Mammary epithelial cell (primary cell): ENCODE measurements at places on chromosomes 2 and 18. TPM values are rescaled to one million over a fixed set of nuclear protein-coding genes. Genes with fewer than 3 reads are reported as not detected.

DNA sequence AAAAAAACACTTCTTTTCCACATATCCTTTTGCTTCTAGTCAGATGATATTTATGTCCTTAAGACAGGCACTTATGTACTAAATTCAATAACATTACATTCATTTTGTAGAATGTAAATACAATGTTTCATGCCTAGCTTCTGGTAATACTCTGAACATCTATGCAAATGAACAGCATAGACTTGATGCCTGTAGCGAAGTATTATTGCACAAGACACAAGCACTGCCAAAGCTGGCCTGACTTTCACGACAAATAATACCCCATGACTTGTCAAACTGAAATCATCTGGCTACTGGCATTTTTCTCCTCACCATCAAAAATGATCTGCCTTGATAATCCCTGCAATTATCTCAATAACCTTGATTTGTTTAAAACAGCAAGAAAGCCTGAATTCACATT is 101.3 kb downstream of the L3MBTL4 start:
- no peak for DNase-seq

DNA sequence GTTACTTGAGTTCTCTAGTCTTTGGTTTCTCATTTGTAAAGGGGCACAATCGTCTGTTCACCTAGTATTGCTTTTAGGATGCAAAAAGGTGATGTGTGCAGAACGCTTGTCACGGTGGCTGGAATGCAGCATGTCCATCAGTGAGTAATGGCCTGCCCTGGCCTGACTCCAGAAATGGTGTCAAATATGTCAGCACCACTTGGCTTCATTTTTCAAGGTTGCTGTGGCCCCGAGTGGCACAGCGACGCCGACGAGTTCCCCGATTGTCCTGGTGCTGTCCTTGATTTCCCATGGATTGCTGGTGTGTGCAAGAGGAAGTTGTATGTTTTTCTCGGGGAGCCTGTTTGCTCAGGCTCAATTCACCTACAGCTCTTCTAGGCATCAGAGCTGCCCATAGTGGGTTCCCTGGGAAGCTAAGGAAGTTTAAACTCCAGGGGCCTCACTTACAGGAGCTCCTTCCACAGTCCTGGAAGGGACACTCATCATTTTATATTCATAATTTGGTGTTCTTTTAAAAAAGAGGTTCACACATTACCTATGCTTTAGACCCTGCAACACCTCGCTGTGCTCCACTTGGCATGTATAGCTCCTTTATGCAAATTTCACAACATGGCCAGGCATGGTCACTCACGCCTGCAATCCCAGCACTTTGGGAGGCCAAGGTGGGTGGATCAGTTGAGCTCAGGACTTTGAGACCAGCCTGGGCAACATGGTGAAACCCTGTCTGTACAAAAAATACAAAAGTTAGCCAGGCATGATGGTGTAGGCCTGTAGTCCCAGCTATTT is 25.6 kb upstream of the ZNF407 start:
- DNase-seq = no peak

GRCh38 chr18:44181951-44182747 is 498.5 kb upstream of the SETBP1 start:
- peak; percentile 31 for DNase-seq

The LGALSL gene
- 23.0 and 23.3 TPM in 2 replicates for total RNA-seq

The GPR17 gene
- total RNA-seq = not detected

The FAM124B gene
- total RNA-seq = not detected
